Activated CD8-positive, alpha-beta memory T cell treated with anti-CD3 and anti-CD28 coated beads for 24 hours (primary cell): ENCODE measurements at places on chromosomes 2 and 18.

DNA sequence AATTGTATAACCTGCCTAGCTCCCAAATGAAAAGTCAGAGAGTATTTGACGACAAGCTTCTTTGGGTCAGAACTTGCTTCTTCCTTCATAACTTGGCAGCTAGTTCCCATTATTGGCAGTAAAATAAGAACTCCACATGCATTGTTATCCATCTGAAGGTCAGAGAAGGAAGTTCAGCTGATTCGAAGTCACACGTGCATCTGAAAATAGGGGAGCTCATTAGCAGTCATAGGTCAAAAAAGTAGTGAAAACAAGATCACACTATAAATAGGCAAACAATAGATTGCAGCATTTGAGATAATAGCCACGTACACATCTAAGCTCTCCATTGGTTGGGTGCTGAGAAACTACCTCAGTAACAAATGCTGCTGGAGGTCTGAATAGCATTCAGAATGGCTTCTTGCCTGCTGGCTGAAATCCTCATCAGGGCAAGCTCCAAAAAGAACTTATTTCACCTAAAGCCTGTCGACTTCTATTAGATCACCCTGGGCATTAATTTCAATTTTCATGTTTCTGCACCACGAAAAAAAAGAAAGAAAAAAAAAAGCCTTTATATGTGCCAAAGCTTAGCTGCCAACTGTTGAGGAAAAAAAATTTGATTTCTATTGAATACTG is 1492.9 kb upstream of the CELF4 start:
- DNase-seq, result no peak

DNA sequence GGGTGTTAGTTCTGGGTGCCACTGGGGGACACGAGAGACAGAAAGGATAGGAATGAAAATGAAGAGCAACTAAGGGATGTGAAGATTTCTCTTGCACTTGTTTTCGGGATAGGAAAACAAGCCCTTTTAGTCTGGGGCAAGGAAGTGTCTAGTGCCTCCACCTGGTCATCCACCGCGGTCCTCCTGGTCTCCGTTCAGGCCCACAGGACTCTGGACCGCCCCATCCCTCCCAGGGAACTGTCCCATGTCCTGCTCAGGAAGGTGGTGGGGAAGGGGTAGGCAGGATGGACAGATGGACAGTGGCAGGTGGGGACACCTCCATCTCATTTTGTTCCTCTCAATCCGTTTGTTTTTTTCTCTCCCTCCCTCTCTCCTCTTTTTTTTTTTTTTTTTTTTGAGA is 45.9 kb downstream of the AGAP1 start:
- DNase-seq, result no peak

GRCh38 chr2:222922019-222922800 is 61.4 kb downstream of the ACSL3 start:
- DNase-seq, result no peak

DNA sequence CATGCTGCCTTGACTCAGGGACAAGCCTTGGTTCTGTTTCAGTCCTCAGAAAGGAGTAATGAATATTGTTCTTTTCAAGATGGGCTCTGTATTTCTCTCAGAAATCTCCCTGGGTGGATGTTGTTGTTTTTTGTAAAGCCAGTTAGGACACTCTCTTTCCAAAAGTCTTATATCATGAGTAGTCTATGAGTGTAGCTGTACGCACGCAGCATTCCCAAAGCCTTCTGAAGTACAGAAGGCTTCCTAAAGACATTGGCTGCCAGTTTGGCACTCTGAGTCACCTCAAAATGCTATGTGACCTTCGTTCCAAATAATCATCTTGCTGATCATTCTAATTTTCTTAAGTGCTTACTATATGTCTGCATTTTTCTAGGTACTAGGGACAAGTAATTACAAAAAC is 16.7 kb upstream of the GTF2A1L start:
- DNase-seq, result no peak

- peak; percentile 42 for DNase-seq
Measured at GRCh38 chr2:46382331-46383112, 85.3 kb downstream of the EPAS1 start.

DNA sequence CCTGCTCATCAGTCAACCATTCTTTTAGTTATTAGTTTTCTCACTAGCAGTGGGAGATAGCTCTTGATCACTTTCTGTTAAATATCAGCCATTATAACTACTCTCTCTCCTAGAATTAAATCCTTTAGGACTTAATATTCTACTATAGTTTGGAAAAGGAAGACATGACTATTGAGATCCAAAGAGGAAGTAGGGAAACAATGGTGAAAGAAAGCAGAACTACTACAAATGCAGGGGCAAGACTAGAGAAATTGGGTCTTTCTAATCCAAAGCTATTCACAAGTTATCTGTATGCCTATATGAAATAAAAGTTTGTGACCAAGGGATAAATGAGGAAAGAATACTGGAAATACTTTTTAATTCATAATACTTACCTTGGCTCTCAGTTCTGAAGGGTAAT is 65.1 kb downstream of the SRBD1 start:
- no peak for DNase-seq

- no peak for DNase-seq
Measured at GRCh38 chr18:48023334-48024008, 93.0 kb upstream of the SMAD2 start.
